Activated CD8-positive, alpha-beta T cell treated with anti-CD3 and anti-CD28 coated beads for 36 hours (primary cell): ENCODE measurements at places on chromosomes 12 and 14.
A peak's percentile ranks its signal among the peaks of the same experiment; 100 is the strongest.

GRCh38 chr14:74879427-74880182 lies 2.1 kb upstream of the DLST start:
- no peak for DNase-seq

- no peak for DNase-seq
Measured at GRCh38 chr12:82638324-82638723, 48.4 kb upstream of the TMTC2 start.

DNA sequence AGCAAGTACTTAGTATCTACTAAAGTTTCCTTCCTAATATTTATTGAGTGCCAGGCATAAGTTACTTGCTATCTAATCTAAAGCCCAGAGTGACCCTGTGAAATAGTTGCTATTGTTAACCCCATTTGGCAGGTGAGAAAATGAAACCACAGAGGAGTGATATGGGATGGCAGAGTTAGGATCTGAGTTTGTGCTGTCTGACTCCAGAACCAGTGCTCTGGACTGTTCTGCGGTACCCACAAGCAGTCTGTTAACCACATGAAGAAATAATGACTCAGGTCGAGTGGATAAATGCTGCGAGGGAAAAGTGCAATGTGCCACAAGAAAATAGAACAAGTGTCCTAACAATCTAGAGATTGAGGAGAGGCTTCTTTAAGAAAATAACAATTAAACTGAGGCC lies 60.7 kb upstream of the GZMB start:
- peak; percentile 25 for DNase-seq

GRCh38 chr14:61280526-61281185 lies 482 bp downstream of the TMEM30B start:
- peak; percentile 81 for DNase-seq

- DNase-seq = peak; percentile 82
Measured at GRCh38 chr12:103495469-103496456, at the start of gene C12orf42. Gene C12orf42 (minus strand): TSS chr12:103495968. CDS start chr12:103478426, 17,542 bp downstream.

DNA sequence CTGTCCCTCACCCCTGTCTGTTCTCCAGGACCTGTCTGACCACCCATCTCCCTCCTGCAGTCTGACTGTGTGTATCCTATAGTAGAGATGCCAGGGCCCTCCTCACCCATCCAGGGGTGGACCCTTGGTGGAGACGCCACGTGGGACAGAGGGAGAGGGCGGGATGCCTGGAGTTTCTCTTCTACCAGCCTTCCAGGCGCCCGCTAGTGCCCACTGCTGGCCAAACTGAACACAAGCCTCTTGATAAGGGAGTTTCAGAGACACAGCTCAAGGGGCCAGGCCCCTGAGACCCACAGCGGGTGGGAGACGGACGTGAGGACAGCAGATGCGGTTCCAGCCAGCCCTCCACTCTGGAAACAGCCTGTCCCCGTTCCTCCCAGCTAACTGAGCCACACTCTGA lies 147.3 kb downstream of the RBM19 start:
- no peak for DNase-seq

DNA sequence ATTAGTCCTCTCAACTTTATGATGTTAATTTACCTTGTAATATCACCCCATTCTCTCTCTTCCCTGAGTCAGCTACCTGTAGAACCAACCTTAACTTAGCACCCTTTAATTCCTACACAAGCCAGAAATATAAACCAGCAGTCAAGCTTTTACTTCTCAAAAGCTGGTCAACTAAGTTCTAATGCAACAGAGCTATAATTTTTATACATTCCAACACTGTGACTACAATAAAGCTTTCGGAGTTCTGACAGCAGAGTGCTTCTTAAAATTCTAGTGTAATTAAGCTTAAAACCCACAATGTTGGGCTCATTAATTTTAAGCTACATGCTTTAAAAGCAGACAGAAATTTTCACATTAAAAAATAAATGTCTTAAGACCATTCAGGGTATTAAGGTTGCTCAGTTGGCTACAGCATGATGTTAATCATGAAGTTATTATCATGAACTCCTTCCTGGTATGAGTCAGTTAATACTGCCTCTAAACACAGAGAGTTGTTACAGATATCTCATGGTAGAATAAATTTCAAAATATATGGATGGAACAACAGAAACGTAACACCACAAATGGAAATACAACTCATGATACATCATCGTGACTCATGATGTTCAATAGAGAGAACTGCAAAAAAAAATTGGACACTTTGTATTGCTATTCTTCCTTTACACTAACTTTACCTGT lies 126.7 kb downstream of the EPS8 start:
- DNase-seq = no peak

DNA sequence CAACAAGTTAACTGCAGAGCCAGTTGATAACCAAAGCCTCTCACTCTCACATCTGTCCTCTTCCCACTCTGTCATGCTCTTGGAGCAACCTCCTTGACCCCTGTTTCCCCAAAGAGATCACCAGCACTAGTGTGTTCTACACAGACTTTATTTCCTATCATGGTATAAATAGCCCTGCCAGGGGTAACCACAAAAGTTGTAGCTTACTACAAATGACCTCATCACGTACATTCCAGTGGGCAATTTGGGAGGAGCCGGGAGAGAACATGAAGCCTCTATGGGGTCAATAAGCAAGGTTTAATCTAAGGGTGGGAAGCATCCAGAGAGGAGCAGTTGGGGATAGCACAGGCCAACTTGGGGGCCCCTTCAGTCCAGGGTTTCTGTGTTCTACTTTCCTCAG lies 186.5 kb downstream of the KCNA5 start:
- DNase-seq = no peak

GRCh38 chr12:10101648-10102220 lies 2.9 kb upstream of the CLEC1A start:
- no peak for DNase-seq

DNA sequence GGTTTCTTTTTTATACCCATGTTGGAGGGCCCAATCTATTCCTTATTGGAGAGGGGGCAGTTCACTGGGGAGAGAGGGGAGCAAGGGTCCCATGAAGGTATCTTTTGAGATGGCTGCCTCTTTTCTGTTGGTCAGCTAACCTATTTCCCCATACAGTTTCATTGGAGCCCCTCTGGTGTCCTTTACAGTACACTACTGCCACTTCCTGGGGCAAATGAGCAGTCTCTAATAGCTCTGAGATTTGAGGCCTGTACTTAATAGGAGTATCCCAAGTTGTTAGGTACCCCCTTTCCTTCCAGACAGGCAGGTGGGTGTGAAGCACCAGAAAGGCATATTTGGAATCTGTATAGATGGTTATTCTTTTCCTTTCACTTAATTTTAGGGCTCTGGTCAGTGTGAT lies 41.3 kb upstream of the RNU6-8 start:
- DNase-seq = no peak

DNA sequence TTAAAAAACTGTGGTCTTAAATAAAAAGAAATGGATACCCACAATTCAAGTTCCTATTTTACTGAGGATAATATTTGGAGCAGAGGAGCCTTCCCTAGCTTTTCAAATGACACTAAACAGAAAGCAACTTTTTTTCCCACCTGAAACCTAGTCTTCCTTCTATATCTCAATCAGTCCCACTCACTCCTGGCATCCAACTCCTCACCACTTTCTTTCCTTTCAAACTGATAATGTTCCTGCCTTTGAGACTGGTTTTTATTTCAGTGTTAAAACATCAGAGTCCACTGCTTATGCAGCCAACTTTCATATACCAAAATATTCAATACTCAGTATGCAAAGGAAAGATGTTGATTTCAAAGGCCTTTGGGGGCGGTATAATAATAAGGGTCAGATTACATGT lies 225.6 kb downstream of the GXYLT1 start:
- DNase-seq = no peak

GRCh38 chr14:97620066-97620465 lies 822.9 kb downstream of the VRK1 start:
- no peak for DNase-seq

GRCh38 chr12:124162151-124163110 lies 132.5 kb upstream of the RFLNA start:
- DNase-seq = peak; percentile 20

DNA sequence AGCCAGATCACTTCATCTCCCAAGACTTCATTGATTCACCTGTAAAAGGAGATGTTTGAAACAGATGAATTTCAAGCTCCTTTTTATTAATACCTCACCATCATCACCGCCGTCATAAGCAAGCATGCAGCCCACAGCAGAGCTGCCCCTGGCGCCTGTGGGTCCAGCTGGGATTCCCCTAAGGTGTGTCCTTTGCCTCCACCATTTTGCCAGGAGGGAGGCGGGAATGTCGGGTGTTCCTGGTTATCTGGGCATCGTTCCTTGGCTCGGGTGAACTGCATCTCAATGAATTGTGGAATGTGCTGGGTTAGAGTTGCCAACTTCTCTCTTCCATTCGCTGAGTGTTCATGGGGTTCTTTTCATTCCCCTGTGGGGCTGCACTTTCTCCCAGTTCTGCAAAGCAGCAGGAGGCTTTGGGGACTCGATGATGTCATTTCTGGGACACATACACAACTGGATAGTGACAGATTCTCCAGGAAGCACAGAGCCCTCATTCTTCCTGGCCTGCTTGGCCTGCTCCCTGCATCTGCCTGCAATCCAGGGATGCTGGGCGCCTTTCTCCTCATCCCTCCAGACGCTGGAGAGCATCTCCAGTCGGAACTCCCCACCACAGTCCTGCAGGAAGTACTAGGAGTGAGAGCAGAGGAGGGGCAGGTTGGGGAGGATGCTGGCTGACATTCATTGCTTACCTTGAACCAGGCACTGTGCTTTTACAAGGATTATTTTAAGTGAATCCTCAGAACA lies 10.1 kb downstream of the CCND2 start:
- no peak for DNase-seq

DNA sequence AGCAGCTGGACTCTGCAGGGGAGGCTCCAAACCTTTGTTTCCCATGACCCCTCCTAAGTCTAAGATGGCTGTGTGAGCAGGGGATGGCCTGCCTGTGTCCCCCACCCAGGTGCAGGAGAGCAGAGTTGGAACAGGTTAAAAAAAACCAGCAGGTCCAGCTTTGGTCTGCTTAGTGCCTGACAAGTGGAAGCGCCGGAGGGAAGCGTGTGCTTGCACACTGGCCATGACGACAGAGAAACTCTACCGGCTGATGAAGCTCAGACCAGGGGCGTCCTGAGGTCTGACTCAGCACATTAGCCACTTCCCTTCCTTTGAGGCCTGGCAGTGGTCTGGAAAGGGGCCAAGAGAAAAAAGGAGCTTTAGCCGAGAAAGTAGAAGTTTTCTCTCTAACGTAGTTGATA lies 280.1 kb downstream of the VRK1 start:
- DNase-seq = peak; percentile 59

GRCh38 chr14:93984070-93984469 lies 7.7 kb upstream of the ASB2 start:
- no peak for DNase-seq

GRCh38 chr12:92467886-92468285 lies 234.9 kb upstream of the PLEKHG7 start:
- DNase-seq = no peak

DNA sequence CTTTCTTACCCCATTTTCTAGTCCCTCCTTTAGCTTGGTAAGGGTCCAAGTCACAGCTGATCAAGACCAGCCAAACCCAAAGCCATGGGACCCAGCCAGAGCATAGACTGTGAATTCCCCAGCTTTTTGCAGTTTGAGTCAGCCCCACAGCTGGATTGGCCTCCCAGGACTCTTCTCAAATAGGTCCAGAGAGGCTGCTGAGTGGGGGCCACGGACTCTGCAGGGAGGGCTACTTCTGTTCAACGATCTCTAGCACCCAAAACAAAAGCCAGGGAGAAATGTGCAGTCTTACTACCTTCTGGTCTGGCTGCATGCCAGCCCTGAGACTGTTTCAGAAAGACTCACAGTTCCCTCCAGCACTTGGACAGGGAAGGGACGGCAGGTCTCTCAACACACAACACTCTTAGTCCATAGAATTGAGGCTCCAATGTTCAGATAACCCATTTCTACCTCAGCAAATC lies 1.6 kb downstream of the VDR start:
- DNase-seq = peak; percentile 55

DNA sequence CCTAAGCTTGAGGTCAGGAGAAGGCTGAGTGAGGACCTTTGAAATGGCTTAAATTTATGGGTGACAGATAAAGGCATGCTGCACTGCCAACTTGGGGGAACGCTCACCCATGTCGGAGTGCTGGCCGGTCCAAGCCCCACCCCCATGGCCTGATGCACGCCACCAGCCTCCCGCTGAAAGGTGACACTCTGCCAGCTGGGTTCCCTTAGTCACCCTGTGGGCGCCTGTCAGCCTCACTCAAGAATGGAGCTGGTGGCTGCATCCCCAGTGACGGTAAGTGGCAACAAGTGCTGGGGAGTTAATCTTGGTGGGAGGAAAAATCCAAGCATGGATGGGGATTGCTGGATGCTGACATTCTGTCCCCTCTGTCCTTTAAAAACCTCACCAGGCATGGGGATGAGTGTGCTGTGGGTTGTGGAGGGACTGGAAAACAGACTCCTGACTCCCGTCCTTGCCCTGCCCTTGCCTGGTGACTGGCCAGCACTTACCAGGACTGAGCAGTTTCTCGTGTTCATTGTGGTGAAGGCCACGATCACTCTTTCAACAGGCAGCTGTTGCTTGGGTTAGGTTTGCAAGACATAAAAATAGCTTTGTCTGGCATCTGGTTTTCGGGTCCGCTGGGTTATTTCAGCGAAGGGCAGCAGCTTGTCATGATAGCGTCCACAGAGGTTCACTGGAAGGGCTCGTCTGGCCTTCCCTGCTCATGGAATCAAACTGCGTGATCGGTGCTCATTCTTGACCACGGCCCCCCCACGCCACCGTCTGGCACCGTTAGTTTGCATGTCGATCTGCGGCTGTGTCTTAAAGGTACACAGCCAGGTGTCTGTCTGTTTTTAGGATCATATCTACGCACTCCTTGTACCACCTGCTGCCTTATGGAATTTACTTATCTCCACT lies 15.0 kb downstream of the ACACB start:
- no peak for DNase-seq

DNA sequence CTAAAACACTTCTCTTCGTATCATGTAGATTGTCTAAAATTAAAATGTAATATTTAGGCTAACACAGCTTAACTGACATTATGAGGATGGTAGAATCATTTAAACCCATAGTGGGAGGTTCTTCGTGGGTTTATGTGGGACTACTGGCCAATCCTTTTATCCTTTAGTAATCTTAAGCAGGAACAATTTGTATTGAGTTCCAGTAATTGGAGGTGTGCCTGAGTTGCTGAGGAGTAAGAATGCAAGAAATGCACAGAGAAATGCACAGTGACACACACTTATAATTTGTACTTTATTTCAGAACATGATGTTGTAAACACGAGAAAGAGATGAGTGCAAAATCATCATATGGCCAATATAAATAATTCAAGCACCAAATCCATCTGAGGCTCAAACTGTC lies 22.3 kb downstream of the OTOGL start:
- DNase-seq = no peak
